ENCODE measurements at places on chromosomes 5 and 9.

- DNase-seq: peak; percentile 70
These were observed 238.1 kb downstream of the ROR2 start for GRCh38 chr9:91711755-91712601.

DNA sequence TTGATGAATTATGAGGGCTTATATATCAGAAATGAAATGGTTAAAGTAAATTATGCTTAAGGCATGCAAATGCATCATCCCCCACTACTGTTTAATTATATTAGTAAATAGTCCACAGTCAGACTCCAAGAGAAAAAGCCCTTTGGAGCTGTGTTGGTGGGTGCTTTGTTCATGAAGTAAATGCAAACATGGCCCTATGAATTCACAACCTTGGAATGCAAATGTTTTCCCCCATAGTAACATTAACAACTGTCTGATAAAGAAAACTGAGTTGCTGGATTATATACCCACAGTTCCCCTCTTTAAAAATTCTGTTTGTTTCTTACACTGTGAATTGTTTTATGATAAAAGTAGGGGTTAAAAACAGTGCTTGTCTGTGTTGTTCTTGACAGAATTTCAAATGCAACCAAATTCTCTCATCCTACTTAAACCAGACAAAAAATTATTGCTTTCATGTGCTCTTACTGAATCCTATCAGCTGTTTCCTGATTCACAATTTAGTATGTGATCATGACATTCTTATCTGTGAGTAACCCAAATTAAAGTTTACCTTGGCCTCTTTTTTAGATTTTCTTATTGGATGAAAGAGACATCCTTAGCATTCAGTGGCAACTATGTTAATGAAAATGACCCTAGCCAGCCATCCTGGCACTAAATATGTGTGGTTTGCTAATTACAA, 48.5 kb upstream of the SNCAIP start:
- no peak for DNase-seq

DNA sequence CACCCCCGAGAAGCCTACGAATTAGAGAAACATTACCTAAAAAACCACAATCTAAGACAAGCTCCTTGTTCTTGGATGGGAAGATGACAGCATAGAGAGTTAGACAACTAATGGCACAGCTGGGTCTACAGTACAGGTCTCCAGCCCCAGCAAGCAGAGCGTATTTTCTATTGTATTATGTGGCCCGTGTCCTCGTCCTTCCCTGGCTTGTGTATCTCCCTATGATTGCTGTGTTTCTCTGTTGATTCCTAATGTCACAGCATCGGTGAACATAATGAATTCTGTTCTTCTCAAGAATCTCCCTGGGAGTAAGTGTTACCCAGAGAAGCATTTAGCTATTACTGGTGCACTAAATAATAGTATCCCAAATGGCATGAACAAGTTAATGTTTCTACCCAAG, 66.8 kb upstream of the CEP78 start:
- DNase-seq: no peak

DNA sequence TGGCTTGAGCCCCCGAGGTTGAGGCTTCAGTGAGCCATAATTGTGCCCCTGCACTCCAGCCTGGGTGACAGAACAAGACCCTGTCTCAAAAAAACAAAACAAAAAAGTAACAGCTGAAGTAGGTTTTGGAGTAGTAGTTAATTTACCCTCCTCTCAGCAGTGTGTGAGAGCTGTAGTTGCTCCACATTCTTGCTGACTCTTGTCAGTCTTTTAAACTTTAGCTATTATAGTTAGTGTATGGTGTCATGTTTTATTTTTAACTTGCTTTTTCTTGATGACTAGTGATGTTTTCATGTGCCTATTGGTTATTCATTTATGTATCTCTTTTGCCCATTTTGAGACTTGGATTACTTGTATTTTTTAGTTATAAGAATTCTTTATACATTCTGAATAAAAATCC, 52.9 kb upstream of the DHFR start:
- no peak for DNase-seq

- no peak for DNase-seq
These were observed 2.7 kb downstream of the BTNL9 start for GRCh38 chr5:181042722-181043121.

GRCh38 chr5:1709171-1709803, 90.3 kb downstream of the MRPL36 start:
- DNase-seq: no peak
